Activated T-cell treated with anti-CD3 and anti-CD28 coated beads, Interleukin-2, amount 50 U/mL, for 72 hours (primary cell): ENCODE measurements at places on chromosomes 2 and 18. TPM values are rescaled to one million over a fixed set of nuclear protein-coding genes. Genes with fewer than 3 reads are reported as not detected.

- no peak for DNase-seq
Measured at GRCh38 chr18:46426021-46426678, 230.9 kb downstream of the LOXHD1 start.

DNA sequence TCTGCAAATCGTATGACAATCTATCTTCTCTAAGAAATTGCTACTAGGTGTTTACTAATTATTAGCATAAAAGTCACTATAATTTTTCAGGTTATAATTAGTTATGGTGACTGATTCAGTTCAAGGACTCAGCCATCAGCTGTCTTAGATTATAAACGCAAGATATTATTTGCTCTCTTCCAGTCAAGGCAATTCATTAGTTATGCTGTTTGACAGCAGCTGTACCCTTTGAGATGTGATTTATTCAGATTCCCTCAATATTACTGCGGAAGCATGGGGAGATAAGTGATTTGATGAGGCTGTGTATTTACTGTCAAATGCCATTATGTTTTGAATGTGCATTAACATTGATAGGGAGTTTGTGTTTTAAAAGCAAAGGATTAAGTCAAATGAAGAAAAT lies 558.9 kb upstream of the FSIP2 start:
- DNase-seq = no peak

Gene DYNAP
- total RNA-seq = not detected

GRCh38 chr2:26696351-26696816 lies 3.9 kb downstream of the KCNK3 start:
- peak; percentile 12 for DNase-seq

- DNase-seq = no peak
Measured at GRCh38 chr2:201343559-201343958, 13.6 kb downstream of the FLACC1 start.

Gene PDE1A
- not detected for total RNA-seq

- DNase-seq = no peak
Measured at GRCh38 chr2:69067866-69068265, 54.9 kb downstream of the ANTXR1 start.
